ENCODE measurements at places on chromosomes 3 and 15.

- no peak for DNase-seq
Measured at GRCh38 chr3:55174747-55175146, 246.9 kb upstream of the LRTM1 start.

DNA sequence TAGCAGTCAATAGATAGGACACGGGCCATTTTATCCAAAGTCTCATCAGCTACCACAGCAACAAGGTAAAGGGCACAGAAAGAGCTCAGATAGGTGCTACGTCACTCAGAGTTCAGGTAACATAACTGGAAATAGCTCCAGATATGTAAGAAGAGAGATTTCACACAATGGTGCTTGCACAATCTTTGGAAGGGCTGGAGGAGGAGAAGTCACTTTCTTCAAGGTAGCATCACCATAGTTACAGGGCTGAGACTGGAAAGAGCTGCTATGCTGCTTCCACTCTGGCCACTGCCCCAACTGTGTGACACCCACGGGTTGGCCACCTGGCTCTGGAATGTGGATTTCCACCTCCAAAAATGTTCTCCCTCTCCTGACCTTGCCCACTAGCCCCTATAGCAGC, 448.8 kb upstream of the THBS1 start:
- no peak for DNase-seq

GRCh38 chr15:71079208-71080044, 35.8 kb upstream of the THSD4 start:
- DNase-seq, result no peak

DNA sequence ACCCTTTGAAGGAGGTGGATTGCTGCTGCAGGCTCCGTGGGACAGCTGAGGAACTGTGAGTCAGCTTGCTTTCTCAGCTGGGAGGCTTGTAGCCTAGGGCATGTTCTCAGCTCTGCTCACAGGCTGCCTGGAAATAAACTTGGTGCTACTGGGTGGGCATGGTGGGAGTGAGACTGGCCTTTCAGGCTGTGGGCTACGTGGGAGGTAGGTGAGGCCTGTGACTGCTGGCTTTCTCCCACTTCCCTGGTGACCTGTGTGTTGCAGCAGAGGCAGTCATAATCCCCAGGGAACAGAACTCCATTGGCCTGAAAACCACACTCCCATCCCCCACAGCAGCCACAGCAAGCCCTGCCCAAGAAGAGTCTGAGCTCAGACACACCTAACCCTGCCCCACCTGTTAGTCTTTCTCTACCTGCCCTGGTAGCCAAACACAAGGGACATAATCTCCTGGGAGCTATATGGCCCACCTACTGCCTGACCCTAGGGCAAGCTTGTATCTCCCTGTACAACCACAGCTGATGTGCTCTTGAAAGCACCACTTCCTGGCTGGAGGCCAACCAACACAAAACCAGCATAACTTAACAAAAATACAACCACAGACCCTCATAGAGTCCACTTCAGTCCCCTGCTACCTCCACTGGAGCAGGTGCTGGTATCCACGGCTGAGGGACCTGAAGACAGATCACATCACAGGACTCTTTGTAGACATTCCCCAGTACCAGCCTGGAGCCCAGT, 236.5 kb downstream of the SQOR start:
- no peak for DNase-seq

GRCh38 chr3:187762792-187763191, 17.5 kb upstream of the BCL6 start:
- DNase-seq, result no peak

- DNase-seq, result no peak
Measured at GRCh38 chr15:77311618-77312398, 108.1 kb downstream of the PEAK1 start.

DNA sequence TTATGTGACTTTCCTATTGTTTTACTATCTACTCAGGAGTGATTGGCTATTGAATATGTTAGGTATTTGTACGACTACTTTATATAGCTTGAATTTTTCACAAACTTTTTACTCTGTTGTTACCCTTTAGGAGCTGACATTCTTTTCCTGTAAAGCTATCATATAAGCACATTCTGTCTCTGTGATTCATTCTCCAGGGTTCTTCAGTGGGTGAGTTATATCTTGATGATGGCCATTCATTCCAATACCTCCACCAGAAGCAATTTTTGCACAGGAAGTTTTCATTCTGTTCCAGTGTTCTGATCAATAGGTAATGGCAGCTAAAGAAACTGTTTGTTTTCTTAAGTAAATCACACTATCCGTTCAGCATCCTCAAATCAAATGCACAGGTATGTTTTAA, 10.1 kb upstream of the CAPN3 start:
- DNase-seq, result no peak

DNA sequence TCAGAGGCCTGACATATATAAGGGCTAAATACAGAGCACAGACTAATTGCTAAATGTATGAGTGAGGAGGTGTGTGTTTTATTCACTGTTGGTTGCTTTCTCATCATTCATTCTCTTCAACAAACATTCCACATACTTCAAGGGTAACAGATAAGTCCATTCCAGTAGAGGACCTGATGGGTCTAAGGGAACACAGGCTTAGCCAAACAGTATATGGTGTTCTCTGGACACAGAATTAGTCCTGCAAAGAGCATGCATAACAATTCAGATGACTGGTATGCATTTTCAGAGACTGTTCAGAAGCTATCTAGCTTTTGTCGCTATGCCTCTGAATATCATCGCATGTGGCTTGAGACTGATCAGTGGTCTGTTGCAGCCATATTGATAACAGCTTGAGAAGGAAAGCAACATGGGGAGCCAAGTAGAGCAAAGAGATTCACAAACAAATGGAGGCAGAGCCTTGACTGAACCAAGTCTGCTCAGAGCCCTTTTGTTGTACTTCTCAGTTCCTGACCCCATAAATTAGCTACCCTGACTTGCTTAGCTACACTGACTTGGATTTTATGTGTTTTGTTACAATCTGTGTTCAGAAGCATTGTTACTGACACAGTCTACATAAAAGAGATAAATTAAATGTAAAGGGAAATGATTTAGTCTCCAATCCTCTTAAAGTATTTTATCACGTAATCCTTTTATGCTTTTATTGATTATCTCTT, 1178.7 kb downstream of the ROBO1 start:
- DNase-seq, result no peak

All from stimulated activated CD8-positive, alpha-beta memory T cell treated with anti-CD3 and anti-CD28 coated beads, Interleukin-15, amount 100 ng/mL, for 1 hour (primary cell).